H9 (cell line): ENCODE measurements at places on chromosomes 16 and 17.

GRCh38 chr17:78876094-78876597 is 26.9 kb downstream of the CEP295NL start:
- DNase-seq: no peak

GRCh38 chr17:6666077-6666521 is 14.5 kb downstream of the C17orf100 start:
- peak; percentile 90 for DNase-seq

DNA sequence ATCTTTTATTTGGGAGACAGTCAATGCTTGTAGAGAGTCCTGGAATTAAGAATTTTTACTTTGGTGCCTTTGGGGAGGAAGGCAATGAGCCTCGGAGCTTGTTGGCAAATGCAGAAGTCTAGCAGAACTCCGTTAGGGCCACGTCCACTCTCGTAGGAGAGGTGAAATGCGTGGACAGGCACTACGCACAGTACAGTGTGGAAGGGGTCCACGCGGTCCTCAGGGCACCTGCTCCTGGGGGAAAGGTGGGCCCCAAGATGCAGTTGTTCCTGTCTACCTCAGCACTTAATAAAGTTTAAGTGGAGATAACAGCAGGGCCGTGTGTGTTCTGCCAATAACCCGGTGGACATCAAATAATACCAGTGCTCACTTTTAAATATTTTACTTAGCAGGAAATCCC is 1.8 kb downstream of the RAB11FIP3 start:
- no peak for DNase-seq

- DNase-seq: peak; percentile 23
Observed at GRCh38 chr17:17062356-17062755, 20.1 kb downstream of the MPRIP start.

DNA sequence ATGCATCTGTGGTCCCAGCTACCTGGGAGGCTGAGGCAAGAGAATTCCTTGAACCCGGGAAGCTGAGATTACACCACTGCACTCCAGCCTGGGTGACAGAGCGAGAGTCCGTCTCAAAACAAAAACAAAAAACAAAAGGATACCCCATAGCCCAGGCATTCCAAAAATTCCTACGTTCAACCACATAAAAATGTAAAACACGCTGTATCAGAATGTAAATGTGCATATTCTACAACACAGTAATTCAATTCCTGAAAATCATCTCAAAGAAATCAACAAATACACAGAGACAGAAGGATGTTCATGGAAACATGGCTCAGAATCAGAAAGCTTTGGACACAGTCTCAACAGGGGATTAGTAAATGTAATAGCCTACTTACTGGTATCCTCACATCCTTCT is 33.0 kb downstream of the COG7 start:
- DNase-seq: no peak

DNA sequence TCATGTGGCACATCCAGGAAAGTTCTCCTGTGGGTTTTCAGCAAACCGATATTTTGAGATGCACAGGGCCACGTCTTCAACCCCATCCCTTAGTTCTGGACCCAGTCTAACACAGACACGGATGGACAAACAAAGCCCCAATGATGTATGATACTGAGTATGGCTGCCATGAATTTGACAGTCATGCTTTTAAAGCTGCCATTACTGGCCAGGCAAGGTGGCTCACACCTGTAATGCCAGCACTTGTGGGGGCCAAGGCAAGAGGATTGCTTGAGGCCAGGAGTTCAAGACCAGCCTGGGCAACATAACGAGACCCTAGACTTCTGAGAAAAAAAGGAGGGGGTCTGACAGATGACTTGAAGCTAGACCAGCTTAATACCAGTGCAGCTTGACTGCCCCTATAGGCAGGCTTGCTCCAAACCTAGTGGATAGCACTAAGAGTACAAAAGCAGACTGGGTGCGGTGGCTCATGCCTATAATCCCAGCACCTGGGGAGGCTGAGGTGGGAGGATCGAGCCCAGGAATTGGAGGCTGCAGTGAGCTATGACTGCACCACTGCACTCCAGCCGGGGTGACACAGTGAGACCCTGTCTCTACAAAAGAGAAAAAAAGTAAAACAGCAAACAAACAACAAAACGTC is 10.8 kb upstream of the ZNF629 start:
- no peak for DNase-seq

- DNase-seq: peak; percentile 98
Observed at GRCh38 chr17:17749921-17750320, 68.7 kb downstream of the RAI1 start.

DNA sequence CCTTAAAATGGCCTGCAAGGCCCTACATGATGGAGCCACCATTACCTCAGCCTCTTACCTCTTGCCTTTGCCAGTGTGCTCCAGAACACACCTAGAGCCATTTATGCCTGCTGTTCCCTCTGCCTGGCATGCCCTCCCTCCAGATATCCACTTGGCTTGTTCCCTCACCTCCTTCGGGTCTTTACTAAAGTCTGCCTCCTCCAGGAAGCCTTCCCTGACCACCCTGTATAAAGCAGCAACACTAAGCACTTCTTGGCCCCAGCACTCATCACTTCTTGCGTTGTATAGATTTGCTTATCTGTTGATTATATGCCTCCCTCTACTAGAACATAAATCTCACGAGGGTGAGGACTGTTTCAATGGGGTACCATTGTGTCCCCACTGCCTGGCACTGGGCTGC is 25.3 kb downstream of the ANKRD40 start:
- no peak for DNase-seq

- DNase-seq: no peak
Observed at GRCh38 chr16:72898216-72898825, 149.6 kb downstream of the ZFHX3 start.
